GM23338 (cell line): ENCODE measurements at places on chromosomes 2 and 18. TPM values are rescaled to one million over a fixed set of nuclear protein-coding genes. Genes with fewer than 3 reads are reported as not detected.

GRB14 gene
- 28.0 and 28.9 TPM in 2 replicates for polyA plus RNA-seq

CRYGD gene
- polyA plus RNA-seq, result 22.6 and 23.9 TPM in 2 replicates

PLA2R1 gene
- polyA plus RNA-seq, result 0.37 and 0.57 TPM in 2 replicates

PDIA6 gene
- polyA plus RNA-seq, result 284 and 331 TPM in 2 replicates

ELOA2 gene
- 0.17 TPM in 1 of 2 replicates, not detected in the other for polyA plus RNA-seq

LRRTM4 gene
- polyA plus RNA-seq, result 4.2 and 4.5 TPM in 2 replicates

SULT1C4 gene
- polyA plus RNA-seq, result 0.56 and 0.87 TPM in 2 replicates

HRH4 gene
- 0.07 TPM in 1 of 2 replicates, not detected in the other for polyA plus RNA-seq

SP110 gene
- polyA plus RNA-seq, result 4.6 and 8.2 TPM in 2 replicates

SCN3A gene
- not detected in 2 replicates for polyA plus RNA-seq

PREPL gene
- polyA plus RNA-seq, result 16.5 and 18.8 TPM in 2 replicates

CD8B gene
- 0.61 and 0.63 TPM in 2 replicates for polyA plus RNA-seq

IL37 gene
- polyA plus RNA-seq, result not detected in 2 replicates

METTL8 gene
- 48.6 and 64.3 TPM in 2 replicates for polyA plus RNA-seq

STAT1 gene
- 15.1 and 16.3 TPM in 2 replicates for polyA plus RNA-seq

ALK gene
- not detected in 2 replicates for polyA plus RNA-seq

PFN4 gene
- polyA plus RNA-seq, result not detected in 2 replicates

SGO2 gene
- 36.5 and 47.7 TPM in 2 replicates for polyA plus RNA-seq

LOXHD1 gene
- 0.23 TPM in 1 of 2 replicates, not detected in the other for polyA plus RNA-seq

RNU2-63P gene
- 2.0 and 2.8 TPM in 2 replicates for polyA plus RNA-seq

DNER gene
- 4.7 and 5.6 TPM in 2 replicates for polyA plus RNA-seq

ASPRV1 gene
- 0.54 and 0.60 TPM in 2 replicates for polyA plus RNA-seq

ZAP70 gene
- not detected in 2 replicates for polyA plus RNA-seq

IL36G gene
- polyA plus RNA-seq, result not detected in 2 replicates

RTP5 gene
- polyA plus RNA-seq, result not detected in 2 replicates

UPP2 gene
- not detected in 2 replicates for polyA plus RNA-seq

ATOH8 gene
- polyA plus RNA-seq, result 0.11 and 0.45 TPM in 2 replicates

SSB gene
- 862 and 1,104 TPM in 2 replicates for polyA plus RNA-seq

GPR55 gene
- polyA plus RNA-seq, result not detected in 2 replicates

SUMO1 gene
- 418 and 507 TPM in 2 replicates for polyA plus RNA-seq

SLC5A7 gene
- 0.05 TPM in 1 of 2 replicates, not detected in the other for polyA plus RNA-seq

TBR1 gene
- not detected in 2 replicates for polyA plus RNA-seq

FHL2 gene
- 27.2 and 29.0 TPM in 2 replicates for polyA plus RNA-seq

ZNF513 gene
- polyA plus RNA-seq, result 10.4 and 11.3 TPM in 2 replicates

PDE1A gene
- 0.05 and 0.31 TPM in 2 replicates for polyA plus RNA-seq

C2orf76 gene
- polyA plus RNA-seq, result 21.6 and 25.3 TPM in 2 replicates

ITPRIPL1 gene
- 4.5 and 5.3 TPM in 2 replicates for polyA plus RNA-seq
